ENCODE measurements at places on chromosomes 2 and 18. TPM values are rescaled to one million over a fixed set of nuclear protein-coding genes. Genes with fewer than 3 reads are reported as not detected.
A peak's percentile ranks its signal among the peaks of the same experiment; 100 is the strongest.

- H3K36me3 ChIP-seq, result no peaks in the 10 kb centered on the region
- H3K4me3 ChIP-seq, result no peak overlapping the region
- H3K27ac ChIP-seq, result no peak overlapping the region
- H3K27me3 ChIP-seq, result no peaks in the 10 kb centered on the region
- no peaks in the 10 kb centered on the region for H3K4me1 ChIP-seq
Observed at GRCh38 chr2:147456779-147457178, 388.1 kb upstream of the ACVR2A start.

GRCh38 chr18:41543815-41544214 lies 411.2 kb upstream of the PIK3C3 start:
- no peaks in the 10 kb centered on the region for H3K36me3 ChIP-seq
- H3K4me1 ChIP-seq, result no peaks in the 10 kb centered on the region
- DNase-seq, result no peak
- H3K27ac ChIP-seq, result no peak overlapping the region
- no peak overlapping the region for H3K4me3 ChIP-seq

DNA sequence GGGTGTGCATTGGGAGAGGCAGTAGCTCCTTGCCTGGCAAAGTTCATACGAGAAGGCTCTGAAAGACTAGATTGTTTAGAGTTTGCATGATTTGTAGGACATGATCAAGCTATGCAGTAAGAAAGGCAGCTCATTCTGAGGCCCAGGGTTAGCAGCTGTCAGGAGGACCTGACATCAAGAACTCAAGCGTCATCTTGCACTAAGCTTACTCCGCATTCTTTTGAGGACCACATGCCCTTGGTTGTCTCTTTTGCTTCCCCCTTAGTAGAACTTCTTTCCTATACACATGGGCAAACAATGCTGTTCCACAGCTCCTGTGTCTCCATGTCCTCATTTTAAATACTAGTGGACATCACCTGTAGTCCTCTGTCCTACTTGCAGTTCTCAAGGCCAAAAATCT lies 14.0 kb downstream of the ZNF532 start:
- H3K27me3 ChIP-seq, result no peaks in the 10 kb centered on the region
- H3K4me1 ChIP-seq, result no peaks in the 10 kb centered on the region
- H3K4me3 ChIP-seq, result no peak overlapping the region
- peaks cover 7% of the 10 kb centered on the region for H3K36me3 ChIP-seq

GRCh38 chr2:97918818-97919217 lies 76.9 kb downstream of the TMEM131 start:
- no peaks in the 10 kb centered on the region for H3K27me3 ChIP-seq
- no peak overlapping the region for H3K27ac ChIP-seq
- DNase-seq, result no peak
- no peak overlapping the region for H3K4me3 ChIP-seq

DNA sequence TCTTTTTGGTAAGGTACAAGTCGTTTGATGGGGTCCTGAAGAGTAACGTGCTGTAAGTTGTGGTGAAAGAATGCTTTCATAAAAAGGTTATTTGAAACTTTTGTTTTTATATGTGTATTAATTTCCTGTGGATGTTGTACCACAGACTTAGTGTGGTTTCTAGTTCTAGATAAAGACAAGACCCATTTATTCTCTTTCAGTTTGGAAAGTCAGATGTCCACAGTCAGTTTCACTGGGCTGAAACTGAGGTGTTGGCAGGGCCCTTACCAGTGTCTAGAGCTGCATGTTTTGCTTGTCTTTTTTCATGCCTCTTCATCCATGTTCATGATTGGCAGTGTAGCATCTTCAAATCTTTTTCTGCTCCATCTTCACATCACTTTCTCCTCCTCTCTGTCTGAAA lies 22.1 kb upstream of the DOCK10 start:
- DNase-seq, result no peak
- H3K27ac ChIP-seq, result no peak overlapping the region
- no peaks in the 10 kb centered on the region for H3K27me3 ChIP-seq
- H3K4me1 ChIP-seq, result no peaks in the 10 kb centered on the region
- no peak overlapping the region for H3K4me3 ChIP-seq
- H3K36me3 ChIP-seq, result no peaks in the 10 kb centered on the region

DNA sequence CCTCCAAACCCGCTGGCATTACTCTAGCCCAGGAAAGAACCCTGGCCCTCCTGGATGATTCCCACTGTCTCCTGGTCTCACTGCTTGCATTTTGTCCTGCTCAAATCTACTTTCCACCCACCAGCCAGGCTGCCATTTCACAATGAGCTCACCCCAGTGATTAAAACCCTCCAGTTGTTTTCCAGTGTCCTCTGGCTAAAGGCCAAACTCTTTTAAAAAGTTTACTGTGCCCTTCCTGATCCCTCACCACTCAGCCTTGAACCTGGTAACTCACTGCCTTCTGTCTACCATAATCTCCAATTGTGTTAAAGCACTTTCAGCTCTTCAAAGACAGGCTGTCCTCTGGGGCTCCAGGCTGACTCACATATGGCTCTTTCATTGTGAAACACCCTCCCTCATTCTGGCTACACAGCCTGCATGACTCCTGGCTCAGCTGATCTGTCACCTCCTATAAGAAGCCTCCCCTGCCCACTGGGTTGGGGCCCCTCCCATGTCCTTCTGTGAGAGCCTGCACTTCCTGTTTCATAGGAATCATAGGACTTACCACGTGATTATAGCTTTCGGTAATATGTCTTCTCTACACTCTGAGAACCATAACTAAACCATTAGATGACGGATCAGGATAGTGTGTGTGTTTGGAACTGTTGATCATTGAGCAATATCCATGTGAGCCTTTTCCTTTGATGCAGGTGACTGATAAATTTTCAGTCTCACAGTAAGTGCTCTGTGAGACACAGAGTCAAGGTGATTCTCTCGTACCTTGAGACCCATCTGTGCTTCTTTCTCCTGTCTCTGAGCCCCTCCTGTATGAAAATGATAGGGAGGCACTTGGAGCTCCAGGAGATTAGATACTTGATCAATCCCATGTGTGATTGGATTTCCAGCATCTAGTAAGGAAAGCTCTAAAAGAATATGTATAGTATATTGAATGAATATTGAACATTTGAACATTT lies 590.8 kb upstream of the ID2 start:
- peaks cover 19% of the 10 kb centered on the region for H3K4me1 ChIP-seq
- H3K27ac ChIP-seq, result peak overlapping the region; percentile 41
- peak; percentile 90 for DNase-seq
- no peak overlapping the region for H3K4me3 ChIP-seq
- no peaks in the 10 kb centered on the region for H3K27me3 ChIP-seq
- no peaks in the 10 kb centered on the region for H3K36me3 ChIP-seq

DNA sequence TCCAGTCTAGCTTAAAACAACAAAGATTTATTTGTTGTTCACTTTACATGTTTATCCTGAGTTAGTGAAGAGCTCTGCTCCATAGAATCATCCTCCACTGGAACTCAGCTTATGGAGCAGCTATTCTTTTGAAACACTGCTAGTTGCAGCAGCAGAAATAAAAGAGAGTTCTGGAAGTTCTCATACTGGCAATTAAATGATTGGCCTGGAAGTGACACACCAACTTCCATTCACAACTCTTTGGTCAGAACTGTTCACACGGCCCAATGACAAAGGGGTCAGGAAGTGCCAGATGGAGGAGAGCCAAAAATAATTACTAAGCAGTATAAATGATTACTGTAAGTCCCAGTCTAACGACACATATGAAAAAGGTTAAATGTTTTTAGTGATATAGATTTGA lies 39.1 kb downstream of the FBXO11 start:
- DNase-seq, result peak; percentile 88
- no peak overlapping the region for H3K4me3 ChIP-seq
- H3K27me3 ChIP-seq, result no peaks in the 10 kb centered on the region

DNA sequence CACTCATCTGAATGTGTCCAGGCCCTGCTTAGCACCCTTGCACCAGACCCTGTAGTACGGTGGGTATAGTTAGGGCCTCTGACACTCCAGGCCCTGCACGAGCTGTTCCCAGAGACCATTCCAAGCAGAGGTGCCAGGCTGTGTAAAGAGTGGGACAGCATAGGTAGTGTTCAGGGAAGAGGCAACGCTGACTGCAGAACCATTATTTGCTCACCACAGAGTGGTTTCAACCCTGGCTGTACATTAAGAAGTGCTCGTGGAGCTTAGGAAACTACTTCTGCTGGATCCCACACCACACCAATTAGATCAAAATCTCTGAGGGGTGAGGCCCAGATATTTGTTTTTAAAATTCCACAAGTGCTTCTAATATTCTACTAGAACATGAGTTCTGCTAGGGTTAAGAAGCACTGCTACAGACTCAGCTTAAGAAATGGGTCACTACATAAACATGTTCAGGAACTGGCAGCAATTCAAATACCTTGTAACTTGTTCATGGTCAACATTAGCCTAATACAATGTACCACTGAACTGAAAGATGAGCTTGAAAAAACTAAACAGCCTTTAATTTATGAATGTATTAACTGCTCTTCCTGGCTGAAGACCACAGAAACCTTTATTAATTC lies 183.0 kb downstream of the MYO5B start:
- no peak overlapping the region for H3K4me3 ChIP-seq
- no peak overlapping the region for H3K27ac ChIP-seq
- DNase-seq, result peak; percentile 89
- H3K4me1 ChIP-seq, result no peaks in the 10 kb centered on the region

- peaks cover 4% of the 10 kb centered on the region for H3K36me3 ChIP-seq
- H3K4me1 ChIP-seq, result peaks cover 11% of the 10 kb centered on the region
- no peak overlapping the region for H3K27ac ChIP-seq
- no peak for DNase-seq
- no peak overlapping the region for H3K4me3 ChIP-seq
- H3K27me3 ChIP-seq, result no peaks in the 10 kb centered on the region
Observed at GRCh38 chr2:199306116-199306515, 151.6 kb downstream of the SATB2 start.

DNA sequence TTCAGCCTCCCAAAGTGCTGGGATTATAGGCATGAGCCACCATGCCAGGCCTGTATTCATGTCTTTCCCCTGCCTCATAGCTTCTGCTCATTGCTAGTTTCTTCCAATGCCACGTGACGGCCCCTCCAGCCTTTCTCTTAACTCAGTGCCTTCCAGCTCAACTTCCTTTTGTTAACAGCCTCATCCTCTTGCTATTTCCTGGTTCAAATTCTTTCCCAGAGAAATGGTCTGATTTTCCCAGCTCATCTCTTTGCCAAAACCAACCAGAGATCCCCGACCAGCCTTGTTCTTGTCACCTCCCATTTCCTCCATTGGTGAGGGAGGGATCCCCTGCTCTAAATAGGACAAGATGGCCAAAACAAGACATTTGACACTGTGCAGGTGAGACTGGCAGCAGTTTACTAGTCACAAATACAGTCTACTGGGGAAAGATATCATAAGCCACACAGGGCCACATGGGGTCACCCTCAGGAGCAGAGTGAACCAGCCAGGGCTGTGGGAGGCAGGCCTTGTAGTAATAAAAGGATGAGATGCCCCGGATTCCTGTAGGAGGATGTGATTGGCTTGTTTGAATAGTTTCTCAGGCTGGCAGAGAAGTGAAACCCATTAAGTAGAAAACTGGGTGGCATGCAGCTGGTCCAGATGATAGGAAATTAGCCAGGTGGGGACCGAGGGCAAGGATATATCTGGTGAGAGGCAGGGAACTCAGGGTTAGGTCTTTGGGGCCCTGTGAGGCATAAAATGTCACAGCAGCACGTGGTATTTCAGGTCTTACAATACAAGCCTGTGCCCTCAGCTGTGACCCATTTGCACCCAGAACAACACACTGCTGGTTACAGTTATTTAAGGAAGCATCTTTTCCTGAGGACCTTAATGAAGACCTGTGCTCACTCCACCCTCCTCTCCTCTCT lies 6.4 kb downstream of the CD207 start:
- H3K27me3 ChIP-seq, result peaks cover 2% of the 10 kb centered on the region
- no peak overlapping the region for H3K4me3 ChIP-seq
- DNase-seq, result peak; percentile 34
- no peaks in the 10 kb centered on the region for H3K36me3 ChIP-seq

The IL18RAP gene
- under 0.01 TPM for total RNA-seq

The PPP1R1C gene
- 0.50 TPM for total RNA-seq

The MAP3K19 gene
- not detected for total RNA-seq

The ITGB6 gene
- not detected for total RNA-seq
